ENCODE measurements at places on chromosomes 6 and 20. TPM values are rescaled to one million over a fixed set of nuclear protein-coding genes. Genes with fewer than 3 reads are reported as not detected.

- no peak overlapping the region for H3K4me3 ChIP-seq
- DNase-seq = no peak
Measured at GRCh38 chr20:45639687-45640086, 8.6 kb upstream of the WFDC9 start.

DNA sequence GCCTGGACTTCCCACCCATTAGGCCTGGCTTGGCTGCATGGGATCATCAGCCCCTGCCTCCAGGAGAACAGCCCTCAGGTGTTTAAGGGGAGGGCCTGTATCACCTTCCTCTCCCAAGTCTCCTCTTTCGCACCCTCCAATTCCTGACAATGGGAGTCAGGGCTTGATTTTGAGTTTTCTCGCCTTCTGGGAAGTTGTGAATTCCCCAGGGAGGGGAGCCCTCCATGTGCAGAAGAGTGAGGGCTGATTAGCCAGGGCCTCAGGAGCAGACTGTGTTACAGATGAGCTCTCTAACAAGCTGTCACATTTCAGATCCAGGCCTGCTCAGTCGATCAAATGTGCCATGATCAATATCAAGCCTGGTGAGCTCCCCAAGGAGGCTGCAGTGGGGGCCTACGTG lies 42.4 kb downstream of the CNBD2 start:
- no peaks in the 10 kb centered on the region for H3K4me1 ChIP-seq
- no peak for DNase-seq
- H3K36me3 ChIP-seq = no peaks in the 10 kb centered on the region
- H3K27me3 ChIP-seq = no peaks in the 10 kb centered on the region
- H3K27ac ChIP-seq = no peak overlapping the region
- H3K4me3 ChIP-seq = no peak overlapping the region

- H3K4me3 ChIP-seq = no peak overlapping the region
- no peak for DNase-seq
- H3K27ac ChIP-seq = no peak overlapping the region
- no peaks in the 10 kb centered on the region for H3K36me3 ChIP-seq
- no peaks in the 10 kb centered on the region for H3K4me1 ChIP-seq
Measured at GRCh38 chr20:61638802-61639585, 386.9 kb downstream of the CDH4 start.

- no peak overlapping the region for H3K27ac ChIP-seq
- H3K4me3 ChIP-seq = no peak overlapping the region
Measured at GRCh38 chr6:130032758-130033340, 14.5 kb downstream of the L3MBTL3 start.

- H3K4me3 ChIP-seq = no peak overlapping the region
- H3K4me1 ChIP-seq = no peaks in the 10 kb centered on the region
- DNase-seq = no peak
- no peaks in the 10 kb centered on the region for H3K36me3 ChIP-seq
- H3K27ac ChIP-seq = peak overlapping the region; percentile 1
Measured at GRCh38 chr6:41558033-41558807, 12.0 kb downstream of the FOXP4 start.

DNA sequence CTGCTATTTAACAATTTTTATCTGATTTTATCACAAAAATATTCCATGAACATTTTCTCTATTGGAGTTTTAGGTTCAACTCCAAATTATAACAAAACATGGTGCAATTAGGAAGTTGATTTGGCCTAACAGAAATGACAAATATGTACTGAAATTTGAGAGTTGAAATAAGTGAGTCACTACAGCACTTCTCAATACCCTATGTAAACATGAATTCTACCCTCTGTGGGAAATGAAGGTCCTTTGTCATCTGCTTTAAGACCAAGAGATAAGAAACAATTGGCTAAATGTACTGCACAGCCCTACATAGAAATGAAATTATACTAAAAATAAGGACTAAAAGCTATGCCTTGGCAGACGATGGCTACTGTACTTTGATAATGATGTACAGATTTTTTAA lies 86.2 kb upstream of the BEND6 start:
- no peak overlapping the region for H3K27ac ChIP-seq
- H3K36me3 ChIP-seq = no peaks in the 10 kb centered on the region
- H3K27me3 ChIP-seq = no peaks in the 10 kb centered on the region

DNA sequence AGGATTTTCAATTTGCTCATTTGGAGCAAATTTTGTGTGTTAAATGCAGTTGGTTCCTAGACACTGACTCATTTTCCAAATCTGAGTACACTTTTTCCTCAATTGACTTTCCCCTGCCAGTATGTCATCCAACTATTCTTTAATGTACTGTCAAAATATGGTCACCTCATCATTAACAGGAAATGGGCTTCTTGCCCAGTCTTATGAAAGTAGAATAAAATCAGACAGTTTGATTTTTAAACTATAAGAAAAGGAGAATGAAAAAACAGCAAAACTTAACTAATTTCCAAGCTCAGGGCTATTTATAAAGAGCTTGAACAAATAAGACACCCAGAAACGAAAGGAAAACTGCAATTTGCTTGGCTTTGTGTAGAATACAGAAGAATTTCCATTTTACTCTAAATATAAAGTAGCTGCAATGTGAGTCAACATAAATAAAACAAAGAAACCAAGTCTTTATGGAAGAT lies 43.7 kb upstream of the RAB23 start:
- no peak overlapping the region for H3K4me3 ChIP-seq
- no peaks in the 10 kb centered on the region for H3K36me3 ChIP-seq
- no peaks in the 10 kb centered on the region for H3K27me3 ChIP-seq
- no peak overlapping the region for H3K27ac ChIP-seq

DNA sequence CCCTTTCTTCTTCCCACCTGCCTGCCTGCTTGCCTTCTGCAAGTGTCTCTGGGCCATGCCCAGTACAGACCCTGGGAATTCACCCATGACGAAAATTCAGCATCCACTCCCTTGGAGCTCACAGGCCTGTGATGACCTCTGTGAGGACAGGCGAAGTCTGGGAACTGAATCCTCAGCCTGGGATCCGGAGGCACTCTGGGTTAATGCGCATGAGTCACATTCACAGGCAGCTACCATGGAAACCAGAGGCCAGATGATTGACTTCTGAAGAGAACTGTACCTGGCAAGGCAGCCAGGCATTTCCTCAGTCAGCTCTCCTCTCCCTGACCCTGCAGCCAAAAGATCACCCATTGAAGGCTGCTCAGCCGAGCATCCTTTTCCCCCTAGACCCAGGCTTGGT lies 41.0 kb downstream of the SLC9A8 start:
- H3K27ac ChIP-seq = no peak overlapping the region
- DNase-seq = no peak
- H3K27me3 ChIP-seq = no peaks in the 10 kb centered on the region
- no peak overlapping the region for H3K4me3 ChIP-seq
- peaks cover 31% of the 10 kb centered on the region for H3K36me3 ChIP-seq

GJE1 gene
- not detected for polyA plus RNA-seq

CST2 gene
- polyA plus RNA-seq = 1.1 TPM

ABHD12 gene
- polyA plus RNA-seq = 38.3 TPM

NEDD9 gene
- polyA plus RNA-seq = 28.2 TPM

PRDM13 gene
- not detected for polyA plus RNA-seq

LY6G6F gene
- polyA plus RNA-seq = 2.2 TPM

Data from lung (tissue), 17 donors.